Inflammatory macrophage (primary cell): ENCODE measurements at places on chromosomes 5 and 9.
A peak's percentile ranks its signal among the peaks of the same experiment; 100 is the strongest.

DNA sequence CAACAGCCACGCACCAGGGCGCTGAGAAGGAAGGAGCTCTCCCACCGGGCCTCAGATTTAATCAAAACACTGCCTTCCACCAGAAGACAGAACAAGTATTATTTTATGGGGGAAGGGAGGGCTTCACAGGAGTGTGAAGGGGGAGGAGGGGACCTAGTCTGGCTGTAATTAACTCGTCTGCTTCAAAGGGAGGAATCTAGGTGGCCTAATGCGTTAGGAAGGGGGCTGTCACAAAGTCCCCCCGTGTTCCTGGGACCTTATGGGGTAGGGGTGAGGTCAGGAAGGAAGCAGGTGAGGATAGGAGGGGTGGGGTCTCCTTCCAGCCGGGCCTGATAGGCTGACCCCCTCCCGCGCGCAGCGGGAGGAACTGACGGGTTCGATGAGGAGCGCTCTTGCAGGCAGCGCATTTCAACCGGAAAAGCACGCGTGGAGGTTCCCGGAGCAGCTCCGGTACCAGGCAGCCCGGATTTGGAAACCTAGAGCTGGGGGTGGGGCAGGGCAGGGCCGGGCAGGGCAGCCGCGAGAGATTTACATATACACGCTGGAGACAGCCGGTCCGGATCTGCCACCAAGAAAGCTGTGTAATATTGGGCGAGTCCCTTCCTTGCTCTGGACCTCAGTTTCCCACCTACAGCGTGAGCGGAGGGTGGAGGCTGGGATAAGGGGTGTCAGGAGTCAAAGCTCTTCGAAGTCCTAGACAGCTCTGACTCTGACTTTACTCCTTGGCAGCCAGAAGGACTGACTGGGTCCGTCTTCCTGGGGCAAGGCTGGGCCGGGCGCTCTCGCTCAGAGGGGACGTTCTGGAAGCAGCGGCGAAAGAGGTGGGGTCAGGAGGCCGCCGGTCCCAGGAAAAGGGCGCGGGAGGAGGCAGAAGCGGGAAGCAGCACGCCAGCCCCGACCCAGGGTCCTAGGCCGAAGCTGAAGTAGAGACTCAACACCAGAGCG is 1.8 kb downstream of the SHB start:
- peak; percentile 36 for DNase-seq

DNA sequence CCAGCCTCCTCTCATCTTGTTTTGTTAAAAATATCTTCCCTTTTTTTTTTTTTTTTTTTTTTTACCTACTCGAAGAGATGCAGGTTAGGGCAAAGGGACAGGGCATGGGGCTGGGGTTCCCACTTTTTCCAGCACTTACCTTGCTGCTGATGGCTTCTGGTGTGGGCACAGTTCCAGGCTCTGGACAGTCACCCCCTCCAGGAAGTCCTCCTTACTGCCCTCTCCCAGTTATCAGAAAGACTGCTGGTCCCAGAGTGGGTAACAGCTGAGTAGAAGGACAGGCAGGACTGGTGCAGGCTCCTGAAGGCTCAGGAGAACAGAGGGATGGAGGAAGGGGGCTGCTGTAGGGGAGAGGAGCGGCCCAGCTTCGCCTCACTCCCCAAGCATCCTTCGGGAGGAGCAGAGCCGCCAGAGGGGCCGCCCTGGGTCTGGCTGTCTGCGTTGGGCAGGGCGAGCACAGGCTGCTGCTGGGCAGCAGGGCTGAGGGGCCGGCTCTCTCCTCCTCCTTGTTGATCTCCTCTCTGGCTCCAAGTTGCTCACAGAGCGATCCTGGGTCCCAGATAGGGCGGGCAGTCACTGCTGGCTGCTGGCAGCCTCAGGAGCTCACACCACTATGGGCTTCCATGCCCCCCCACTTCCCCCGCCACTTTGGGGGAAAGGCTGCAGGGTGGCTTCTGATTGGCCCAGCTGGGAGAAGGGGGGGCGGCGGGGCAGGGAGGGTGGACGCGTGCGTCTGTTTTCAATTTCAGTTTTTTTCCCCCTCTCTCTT is at the start of gene PDGFRB:
TSS of gene PDGFRB (minus strand) at position 588 of the 769 bp plus-strand sequence. CDS start 18,798 bp downstream, outside the sequence.
- no peak for DNase-seq

DNA sequence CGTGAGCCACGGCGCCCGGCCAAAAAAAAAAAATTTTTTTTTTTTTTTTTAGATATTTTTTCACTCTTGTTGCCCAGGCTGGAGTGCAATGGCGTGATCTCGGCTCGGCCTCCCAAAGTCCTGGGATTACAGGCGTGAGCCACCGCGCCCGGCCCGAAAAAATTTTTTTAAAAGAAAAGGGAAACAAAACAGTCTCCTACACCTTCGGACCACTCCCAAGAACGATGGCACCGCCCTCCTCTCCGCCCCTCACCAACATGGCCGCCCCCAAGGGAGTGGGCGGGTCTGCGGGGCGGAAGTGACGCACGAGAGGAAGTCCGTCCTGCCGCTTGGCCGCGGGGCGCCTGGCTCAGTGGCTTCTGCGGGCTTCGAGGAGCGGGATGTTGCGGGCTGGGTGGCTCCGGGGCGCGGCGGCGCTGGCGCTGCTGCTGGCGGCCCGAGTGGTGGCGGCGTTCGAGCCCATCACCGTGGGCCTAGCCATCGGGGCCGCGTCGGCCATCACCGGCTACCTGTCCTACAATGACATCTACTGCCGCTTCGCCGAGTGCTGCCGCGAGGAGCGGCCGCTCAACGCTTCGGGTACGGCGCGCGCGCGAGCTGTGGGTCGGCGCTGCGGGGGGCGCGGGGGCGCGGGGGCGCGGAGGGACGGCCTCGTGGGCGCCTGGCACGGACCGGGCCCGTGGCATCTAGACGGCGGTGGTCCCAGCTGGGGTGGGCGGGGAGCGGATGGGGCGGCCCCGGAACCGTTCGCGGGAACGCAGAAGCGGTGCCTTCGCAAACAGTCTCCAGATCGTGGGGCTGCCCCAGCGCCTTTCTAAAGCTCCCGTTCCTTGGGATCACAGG is at the start of gene TOR1B:
TSS of gene TOR1B (plus strand) at position 352 of the 843 bp plus-strand sequence. CDS start at position 381, 29 bp downstream.
- peak; percentile 96 for DNase-seq

GRCh38 chr9:113682297-113682771 is 193.8 kb upstream of the ZNF618 start:
- peak; percentile 71 for DNase-seq

DNA sequence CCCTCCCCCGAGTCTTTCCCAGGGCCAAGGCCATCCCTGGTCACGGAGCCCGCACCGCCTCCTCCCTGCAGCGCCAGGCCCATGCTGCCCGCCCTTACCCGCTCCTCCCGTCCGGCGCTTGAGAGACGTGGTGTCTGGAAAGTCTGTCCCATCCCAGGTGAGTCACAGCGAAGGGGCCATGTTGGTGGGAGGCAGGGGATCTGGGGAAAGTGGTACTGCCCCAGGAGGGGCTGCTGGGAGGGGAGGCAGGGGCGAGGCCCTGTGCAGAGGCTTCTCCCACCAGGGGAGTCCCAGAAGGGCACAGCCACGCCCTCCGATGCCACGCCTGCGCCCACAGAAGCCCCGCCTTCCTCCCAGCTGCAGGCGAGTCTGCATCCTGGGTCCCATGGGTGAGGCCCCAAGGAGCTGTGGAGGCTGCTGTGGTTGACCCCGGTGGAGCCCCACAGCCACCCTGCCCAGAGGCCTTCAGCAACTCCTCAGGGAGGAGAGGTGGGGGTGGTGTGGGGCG is 107.0 kb upstream of the PPP1R26 start:
- DNase-seq, result no peak

DNA sequence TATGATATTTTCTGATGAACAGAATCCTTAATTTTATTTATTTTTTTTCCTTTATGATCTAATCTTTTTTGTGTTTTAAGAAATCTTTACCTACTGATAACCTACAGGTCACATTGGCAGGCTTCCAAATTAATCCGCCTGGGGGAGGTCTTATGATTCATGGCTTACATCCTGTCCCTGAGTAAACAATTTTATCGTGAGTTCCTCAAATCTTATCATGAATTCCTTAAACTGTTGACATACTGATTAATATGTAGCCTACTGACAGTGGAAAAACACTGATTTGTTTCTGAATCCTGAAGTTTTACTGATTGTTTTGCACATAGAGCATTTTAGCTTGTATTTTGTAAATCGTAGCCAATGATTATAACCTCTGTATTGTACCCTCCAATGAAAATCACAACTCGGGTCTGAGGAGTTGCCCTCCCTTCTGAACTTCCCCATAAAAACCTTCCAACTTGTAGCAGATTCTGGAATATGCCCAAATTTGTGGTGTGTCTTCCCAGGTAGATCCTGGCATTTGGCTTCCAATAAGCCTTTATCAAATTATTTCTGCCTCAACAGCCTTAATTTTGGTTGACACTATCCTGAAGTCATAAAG is 105.6 kb downstream of the VCAN start:
- DNase-seq, result peak; percentile 13

DNA sequence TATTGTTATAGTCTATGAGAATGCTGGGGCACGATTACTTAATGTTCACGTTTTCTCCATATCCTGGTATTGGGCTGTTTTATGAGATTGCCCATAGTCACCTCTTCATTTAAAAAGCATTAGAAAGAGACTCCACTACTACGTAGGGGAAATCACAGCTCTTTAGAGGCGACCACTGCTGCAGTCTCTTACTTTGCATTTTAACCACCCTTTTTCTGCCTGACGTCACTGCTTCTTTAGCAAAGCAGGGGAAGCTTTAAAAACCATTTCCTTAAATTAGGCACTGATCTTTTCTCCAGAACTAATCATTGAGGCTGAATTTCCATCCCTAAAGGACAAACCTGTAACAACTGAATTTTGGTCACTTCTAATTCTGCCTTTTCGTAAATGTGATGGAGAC is 38.9 kb downstream of the ZNF608 start:
- no peak for DNase-seq

DNA sequence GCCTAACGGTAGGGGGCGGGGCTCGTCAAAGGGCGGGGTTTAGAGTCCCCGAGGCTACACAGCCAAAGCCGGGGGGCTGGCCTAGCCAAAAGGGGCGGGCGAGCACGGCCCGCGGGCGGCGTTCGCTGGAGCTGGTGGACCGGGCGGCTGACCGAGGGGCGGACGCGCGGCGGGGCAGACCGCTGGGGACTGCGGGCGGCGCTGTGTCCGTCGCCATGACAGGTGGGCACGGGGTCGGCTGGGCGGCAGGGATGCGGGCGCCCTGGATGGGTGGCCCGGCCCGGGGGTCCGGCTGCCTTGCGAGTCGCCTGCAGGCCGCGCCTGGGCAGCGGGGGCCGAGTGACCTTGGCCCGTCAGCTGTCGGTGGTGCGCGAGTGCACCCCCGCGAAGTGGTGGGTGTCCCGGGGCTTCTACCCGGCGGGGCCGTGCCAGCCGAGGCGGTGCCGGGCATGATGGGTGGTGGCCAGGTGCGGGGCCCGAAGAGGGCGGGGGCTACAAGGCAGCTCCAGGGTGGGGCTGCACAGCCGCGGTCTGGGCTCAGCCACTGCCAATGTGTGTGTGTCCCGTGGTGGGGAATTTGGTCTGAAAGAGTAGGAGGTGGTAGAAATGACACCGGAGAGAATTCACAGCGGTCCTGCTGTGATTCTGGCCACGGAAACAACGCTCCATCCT is at the start of gene CARD19:
TSS of gene CARD19 (plus strand) at position 87 of the 672 bp plus-strand sequence. CDS start at position 216, 129 bp downstream.
- peak; percentile 56 for DNase-seq

DNA sequence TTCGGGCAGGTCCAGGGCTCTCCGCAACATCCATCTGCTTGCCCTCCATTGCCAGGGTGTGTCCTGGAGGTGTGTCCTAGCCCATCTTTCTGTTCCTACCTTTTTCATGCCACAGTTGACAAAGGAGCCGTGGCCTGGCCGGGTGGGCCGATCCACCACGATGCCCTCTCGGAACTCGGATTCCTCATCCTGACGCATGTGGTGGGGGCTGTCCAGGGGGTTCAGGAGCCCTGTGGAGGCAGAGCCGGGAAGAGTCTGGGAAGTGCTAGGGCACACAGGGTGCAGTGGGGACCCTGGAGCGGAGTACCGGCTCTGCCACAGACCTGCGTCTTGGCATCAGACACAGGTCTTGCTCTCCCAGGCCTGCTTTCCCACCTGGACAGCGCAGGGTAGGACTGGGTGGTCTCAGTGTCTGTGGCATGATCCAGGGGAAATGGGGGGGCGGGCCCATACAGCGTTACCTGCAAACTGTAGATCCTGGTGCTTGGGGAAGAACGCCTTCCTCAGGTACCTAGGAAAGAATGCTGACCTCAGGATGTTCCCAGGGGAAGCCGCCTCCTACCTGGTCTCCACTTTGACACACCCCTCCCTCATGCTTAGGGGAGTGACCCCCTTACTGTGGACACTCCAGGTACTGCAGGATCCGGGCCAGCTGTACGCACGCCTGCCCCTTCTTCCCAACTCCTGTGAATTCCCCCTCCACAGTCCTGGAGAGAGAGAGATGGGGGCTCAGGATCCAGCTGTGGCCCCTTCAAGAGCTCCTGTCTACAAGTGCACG is 3.5 kb downstream of the SPOUT1 start:
- DNase-seq, result no peak

DNA sequence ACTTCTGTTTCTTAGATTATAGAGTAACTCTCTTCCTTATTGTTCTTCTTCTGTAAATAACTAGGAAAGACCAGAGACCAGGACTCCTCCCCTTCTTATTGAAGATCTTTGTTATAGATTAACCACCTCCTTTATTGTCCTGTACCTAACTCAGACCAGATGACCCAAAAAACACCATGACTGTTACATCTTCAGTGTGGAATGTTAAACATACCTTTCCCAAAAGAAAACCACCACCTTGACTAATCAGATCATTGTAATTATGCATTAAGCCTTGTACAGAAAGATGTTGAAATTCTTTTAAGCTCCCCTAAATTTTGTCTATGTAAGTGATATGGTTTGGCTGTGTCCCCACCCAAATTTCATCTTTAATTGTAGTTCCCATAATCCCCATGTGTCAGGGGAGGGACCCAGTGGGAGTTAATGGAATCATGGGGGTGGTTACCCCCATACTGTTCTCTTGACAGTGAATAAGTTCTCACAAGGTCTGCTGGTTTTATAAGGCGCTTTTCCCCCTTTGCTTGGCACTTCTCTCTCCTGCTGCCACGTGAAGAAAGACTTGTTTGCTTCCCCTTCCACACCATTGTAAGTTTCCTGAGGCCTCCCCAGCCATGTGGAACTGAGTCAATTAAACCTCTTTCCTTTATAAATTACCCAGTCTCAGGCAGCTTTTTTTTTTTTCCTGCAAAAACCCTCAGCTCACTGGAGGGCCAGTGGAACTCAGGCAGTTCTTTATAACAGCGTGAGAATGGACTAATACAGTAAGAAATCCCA is 26.3 kb downstream of the ARSB start:
- peak; percentile 26 for DNase-seq

DNA sequence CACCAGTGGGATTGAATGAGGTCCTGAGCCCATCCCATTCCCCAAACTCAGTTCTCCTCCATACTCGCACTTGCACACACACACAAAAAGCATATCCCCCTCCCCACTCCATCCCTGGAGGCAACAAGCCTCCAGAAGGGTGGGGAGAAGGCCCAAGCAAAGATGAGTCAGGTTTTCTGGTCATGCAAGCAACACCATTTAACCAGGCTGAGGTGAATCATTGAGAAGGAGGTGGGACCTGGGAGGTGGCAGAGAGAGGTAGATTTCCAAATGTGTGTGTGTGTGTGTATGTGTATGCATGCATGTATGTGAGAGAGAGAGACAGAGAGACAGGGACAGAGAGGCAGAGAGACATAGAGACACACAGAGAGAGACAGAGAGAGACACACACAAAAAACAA is 185.2 kb upstream of the TRIM32 start:
- DNase-seq, result no peak

- DNase-seq, result peak; percentile 42
Observed at GRCh38 chr5:10595672-10596309, 31.9 kb downstream of the ANKRD33B start.

GRCh38 chr9:36967997-36968396 is 66.1 kb downstream of the PAX5 start:
- no peak for DNase-seq

- peak; percentile 5 for DNase-seq
Observed at GRCh38 chr9:82810915-82811314, 252.0 kb downstream of the RASEF start.

GRCh38 chr9:117574099-117574498 is 130.1 kb upstream of the TLR4 start:
- no peak for DNase-seq

GRCh38 chr5:119789406-119790117 is 160.2 kb downstream of the FAM170A start:
- DNase-seq, result no peak
